ENCODE measurements at places on chromosomes 1 and 21.

GRCh38 chr1:237145379-237146135 lies 103.6 kb downstream of the RYR2 start:
- no peak for DNase-seq

GRCh38 chr1:23639460-23640095 lies 52.0 kb upstream of the RPL11 start:
- no peak for DNase-seq

GRCh38 chr1:168835176-168835575 lies 106.2 kb upstream of the DPT start:
- DNase-seq, result no peak

- DNase-seq, result no peak
Measured at GRCh38 chr1:217109928-217110327, 386.7 kb upstream of the ESRRG start.

DNA sequence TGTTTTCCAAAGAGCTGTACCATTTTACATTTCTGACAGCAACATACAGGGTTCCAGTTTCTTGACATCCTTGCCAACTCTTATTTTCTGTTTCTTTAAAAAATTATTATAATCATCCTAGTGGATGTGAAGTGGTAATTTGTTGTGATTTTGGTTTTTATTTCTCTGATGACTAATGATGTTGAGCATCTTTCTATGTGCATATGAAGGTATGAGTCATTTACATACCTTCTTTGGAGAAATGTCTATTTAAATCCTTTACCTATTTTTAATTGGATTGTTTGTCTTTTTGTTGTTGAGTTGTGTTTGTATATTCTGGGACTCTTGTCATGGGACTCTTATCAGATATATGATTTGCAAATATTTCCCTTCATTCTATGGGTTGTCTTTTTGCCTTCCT lies 20.8 kb upstream of the MPC2 start:
- DNase-seq, result no peak

DNA sequence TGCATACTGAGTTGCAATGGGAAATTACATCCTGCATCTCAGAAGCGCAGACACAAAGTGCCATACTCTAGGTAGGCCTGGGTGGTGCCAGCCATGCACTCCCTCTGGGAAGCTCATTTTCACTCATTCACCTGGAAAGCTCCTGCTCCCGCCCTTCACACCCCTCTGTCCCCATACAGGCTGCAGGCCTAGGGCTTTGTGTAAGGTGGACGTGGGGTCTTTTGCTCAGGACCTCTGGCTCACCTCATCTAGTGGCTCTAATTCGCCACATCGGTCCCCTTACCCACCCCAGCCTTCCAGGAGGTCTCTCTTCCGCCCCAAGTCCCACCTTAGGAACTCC lies 751 bp downstream of the MRPS15 start:
- DNase-seq, result no peak

DNA sequence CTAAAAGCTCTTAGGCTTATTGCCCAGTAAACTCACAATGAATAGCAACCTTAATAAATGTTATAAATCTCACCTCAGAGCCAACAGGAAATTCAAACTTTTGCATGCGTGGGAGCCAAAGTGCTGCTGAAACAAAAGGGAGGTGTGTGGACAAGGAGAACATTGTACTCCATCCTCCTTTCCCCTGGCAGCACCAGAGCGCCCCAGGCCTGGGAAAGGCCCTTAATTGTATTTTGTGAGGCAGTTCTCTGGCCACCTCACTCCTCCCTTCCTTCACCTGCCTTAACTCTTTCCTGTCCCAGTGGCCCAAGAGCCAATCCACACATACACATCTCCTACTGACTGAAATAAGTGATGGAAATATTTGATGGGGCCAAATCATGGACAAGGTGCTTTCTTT lies 648.5 kb downstream of the LMO4 start:
- DNase-seq, result no peak

DNA sequence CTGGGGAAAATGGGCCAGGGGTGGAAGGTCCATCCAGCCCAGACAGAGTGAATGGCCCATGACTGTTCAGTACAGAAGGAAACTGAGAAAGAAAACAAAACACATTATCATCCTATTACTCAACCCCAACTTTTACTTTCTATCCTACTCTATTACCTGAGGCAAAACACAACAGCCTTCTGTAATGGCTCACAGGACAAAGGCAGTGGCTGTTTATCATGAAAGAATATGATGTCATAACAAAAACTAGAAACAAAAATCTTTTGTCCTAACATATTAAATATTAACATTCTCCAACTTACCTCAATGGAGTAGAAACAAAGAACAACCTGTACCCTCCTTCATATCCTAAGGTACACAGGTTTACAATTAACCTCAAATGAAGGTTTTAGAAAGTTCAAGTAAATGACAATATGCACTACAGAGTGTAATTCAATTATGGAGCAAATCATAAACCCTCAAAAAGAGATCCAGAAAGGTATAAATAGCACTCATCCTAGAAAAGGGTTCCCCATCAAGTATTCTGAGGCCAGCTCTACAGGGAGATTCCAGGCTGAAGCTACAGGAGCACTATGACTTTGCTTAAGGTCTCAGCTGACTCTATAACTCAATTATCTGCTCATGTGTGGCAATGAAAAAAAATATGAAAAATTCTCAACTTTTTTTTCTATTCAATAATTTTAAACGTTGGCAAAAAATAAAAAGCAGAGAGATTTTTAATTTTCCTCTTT lies 15.1 kb downstream of the ELK4 start:
- DNase-seq, result no peak

GRCh38 chr1:186781730-186782129 lies 47.0 kb upstream of the PLA2G4A start:
- DNase-seq, result peak; percentile 67

DNA sequence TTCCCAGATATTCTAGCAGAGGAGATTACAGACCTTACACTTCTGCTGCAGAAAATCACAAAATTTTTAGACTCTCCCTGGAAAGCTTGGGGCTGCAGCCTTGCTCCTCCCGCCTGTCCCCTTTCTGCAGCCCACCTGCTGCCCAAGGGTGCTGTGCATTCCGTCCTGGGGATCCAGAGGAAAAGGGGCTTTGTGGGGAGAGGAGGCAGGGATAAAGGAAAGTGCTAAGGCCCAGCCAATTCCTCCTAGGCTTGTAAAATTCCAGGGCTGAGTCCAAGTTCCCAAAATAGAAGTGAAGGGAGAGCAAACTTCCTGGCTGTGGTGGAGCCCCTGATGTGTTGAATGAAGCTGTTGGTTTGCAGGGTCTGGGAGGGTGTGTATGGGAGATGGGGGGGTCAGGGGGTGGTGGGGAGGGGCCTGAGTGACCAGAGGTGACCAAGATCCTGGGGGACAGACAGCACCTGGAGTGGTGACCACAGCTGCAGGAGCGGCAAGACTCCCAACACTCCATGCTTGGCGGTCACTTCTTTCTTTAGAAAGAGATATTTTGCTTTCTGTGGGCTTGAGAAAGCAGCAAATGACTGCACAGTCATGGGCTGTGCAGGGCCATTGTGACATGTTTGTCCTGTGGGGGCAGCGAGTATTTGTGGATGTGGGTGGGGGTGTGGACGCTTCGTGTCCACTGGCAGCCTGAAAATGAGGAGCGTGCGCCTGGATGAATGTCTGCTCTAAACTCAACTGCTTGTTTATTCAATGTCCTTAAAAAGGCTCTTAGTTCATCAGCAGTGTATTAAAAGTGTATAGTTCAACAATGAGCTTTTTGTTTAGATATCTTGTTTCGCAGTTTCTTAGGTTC lies 68.4 kb downstream of the TLR5 start:
- peak; percentile 86 for DNase-seq

DNA sequence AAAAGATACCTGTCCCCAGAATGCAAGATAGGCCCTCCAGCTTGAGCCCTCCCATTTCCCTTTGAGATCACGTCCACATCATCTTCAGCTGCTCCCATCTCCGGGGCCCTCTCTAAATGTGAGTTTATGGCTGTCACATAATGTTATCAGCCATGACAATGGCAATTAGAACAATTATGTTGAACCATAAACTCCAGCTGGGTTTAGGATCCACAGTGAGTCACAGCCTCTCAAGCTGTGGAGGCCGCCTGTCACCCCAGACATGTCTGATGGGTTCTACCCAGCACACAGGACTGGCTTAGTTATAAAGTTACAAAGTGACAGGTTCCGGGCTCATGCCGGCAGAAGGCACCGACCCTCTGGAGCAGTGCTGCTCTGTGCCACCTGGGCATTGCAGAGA lies 597.3 kb downstream of the PTPRU start:
- DNase-seq, result no peak

DNA sequence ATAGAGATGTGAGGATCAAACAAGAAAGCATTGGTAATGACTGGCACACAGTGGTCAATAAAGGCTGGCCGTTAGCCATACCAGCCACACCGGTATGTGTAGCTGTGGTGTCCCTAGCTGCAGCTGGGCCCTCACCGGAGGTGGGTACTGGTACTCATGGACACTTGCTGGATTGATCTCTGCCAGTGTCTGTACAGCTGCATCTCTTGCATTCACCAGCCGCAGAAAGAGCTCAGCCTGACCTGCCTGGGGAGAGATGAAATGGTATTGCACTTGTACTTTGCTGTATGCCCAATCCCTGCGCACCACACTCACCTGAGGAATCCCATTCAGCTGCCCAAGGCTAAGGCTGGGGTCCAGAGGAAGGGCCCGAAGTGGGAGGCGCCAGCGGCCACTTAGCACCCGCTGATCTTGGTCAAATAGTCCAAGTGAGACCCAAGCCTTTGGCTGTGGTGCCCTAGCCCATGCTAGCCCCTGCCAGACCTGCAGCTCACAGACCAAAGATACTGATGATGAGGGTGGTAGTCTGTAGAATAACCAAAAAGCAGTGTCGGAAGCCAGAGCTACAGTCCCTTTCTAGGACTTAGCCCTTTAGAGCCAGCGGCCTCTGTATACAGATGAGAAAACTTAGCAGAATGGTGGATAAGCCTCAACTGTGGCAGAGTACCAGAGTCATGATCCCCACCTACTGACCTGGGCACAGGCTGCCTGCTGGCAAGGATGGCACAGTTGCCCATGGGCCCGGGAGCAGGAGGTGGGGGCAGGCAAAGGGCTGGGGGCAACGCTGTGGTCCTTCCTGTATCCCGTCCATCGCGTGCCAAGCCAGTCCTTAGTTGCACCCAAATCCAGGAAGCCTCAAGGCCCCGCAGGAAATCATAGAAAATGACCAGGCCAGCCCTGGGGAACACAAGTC lies 3.0 kb downstream of the CCDC17 start:
- DNase-seq, result no peak

GRCh38 chr1:66217021-66217420 lies 316.9 kb upstream of the SGIP1 start:
- DNase-seq, result no peak

DNA sequence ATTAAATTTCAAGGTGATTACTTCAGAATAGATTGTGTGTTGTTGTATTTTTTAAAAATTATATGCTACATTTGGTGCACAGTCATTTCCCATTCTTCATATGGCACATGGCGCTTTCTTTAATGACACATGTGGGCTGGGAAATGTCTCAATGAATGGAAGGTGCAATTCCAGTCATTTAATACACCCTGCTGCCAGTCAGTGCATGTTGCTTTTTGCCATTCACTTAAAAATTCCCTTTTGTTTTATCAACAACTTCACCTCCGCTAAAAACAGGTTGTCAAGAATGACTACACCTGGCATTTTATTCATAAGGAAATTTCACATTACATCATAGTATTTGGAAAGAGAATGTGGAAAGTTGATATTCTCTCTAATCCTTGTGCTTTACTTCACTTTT lies 716.4 kb upstream of the ADAMTS5 start:
- no peak for DNase-seq

- DNase-seq, result no peak
Measured at GRCh38 chr1:28193701-28194161, 17.2 kb upstream of the PTAFR start.

DNA sequence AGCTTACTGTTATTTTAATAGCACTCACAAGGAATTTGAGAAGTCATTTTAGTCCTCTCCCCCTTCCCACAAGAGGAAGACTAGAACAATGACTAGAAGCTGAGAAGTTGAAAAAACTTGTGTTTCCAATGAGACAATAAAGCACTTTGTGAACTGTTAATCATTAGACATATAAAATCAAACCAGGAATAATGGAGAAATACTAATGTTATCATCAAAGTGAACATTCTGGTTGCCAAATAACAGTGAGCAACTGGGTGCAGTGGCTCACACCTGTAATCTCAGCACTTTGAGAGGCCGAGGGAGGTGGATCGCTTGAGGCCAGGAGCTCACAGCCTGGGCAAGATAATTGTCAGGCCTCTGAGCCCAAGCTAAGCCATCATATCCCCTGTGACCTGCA lies 54.0 kb upstream of the RASAL2 start:
- DNase-seq, result no peak

DNA sequence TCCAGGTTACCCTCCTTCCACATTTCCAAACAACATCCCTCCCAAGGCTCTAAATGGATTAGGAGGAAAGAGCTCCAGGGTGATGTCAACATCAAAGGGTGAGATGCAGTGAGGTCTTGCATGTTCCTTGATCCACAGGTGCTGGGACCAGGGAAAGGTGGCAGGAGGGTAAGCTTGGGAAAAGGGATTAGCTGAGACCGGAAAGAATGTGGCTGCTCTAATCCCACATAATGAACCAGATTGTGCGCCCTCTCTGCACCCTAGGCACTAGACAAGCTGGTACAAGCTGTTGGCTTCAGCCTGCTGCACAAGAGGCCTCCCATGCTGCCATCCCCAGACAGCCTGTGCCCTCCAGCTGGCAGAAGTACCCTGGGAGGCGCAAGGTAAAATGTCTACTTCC lies 34.9 kb downstream of the PLXNA2 start:
- no peak for DNase-seq

DNA sequence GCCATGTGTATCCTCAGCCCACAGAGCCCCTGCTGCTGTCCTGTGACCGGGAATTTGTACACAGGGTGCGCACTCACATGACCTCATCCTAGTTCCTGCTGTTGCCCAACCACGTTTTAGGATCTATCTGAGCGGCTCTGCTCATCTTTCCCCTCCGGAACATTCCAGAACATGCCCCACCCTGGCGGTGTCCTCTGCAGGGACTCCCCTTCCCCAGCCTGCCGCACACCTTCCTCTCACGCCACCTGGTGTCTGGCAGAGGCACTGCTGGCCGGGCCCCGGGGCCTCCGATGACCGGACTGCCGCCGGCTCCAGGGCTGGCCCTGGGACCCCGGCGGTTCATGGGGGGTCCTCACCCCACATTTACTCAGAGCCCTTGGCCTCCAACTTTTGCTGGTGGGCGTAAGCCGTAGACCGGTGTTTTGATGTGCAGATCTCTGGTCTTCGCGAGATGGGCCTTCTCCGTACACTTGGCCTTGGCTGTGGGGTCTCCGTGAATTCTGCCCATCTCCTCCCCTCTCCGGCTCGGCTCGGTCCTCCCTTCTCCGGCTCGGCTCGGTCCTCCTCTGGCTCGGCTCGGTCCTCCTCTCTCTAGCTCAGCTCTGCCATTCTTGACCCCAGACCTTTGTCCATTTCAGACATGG lies 29.5 kb downstream of the ARHGEF16 start:
- no peak for DNase-seq

- DNase-seq, result no peak
Measured at GRCh38 chr1:226211181-226211821, 12.2 kb upstream of the MIXL1 start.

GRCh38 chr1:54989968-54990810 lies 8.5 kb upstream of the BSND start:
- DNase-seq, result no peak

GRCh38 chr1:104294259-104294658 lies 544.6 kb downstream of the AMY1C start:
- no peak for DNase-seq

- DNase-seq, result peak; percentile 23
Measured at GRCh38 chr21:45421071-45421845, 16.3 kb downstream of the COL18A1 start.
